ENCODE measurements at places on chromosomes 5 and 9.

GRCh38 chr9:16246785-16247184 lies 623.7 kb downstream of the BNC2 start:
- DNase-seq: no peak

GRCh38 chr5:14397717-14398116 lies 183.9 kb upstream of the OTULINL start:
- no peak for DNase-seq

DNA sequence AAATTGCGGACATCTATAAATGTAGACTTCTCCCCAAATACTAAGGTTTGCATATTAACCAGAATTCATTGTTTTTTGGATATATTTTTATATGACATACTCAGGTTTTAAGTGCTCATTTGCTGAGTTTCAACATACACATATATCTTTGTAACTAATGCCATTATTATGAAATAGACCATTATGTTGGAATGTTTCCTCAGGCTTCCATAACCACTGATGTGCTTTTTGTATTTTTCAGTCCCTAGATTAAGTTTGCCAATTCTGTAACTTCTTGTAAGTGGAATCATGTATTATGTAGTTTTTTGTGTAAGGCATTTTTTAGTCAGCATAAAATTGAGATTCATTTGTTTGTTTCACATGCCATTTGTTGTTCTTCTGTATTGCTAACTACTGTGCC lies 32.1 kb downstream of the HSPA4 start:
- no peak for DNase-seq

- DNase-seq: no peak
These were observed 196.5 kb downstream of the CRB2 start for GRCh38 chr9:123552530-123552929.

GRCh38 chr5:54083245-54083644 lies 227.1 kb downstream of the ARL15 start:
- no peak for DNase-seq

GRCh38 chr5:67315082-67315989 lies 118.7 kb upstream of the CD180 start:
- DNase-seq: no peak

- no peak for DNase-seq
These were observed 1436.0 kb upstream of the NUDT12 start for GRCh38 chr5:104998572-104998971.

GRCh38 chr5:158020555-158021418 lies 161.8 kb upstream of the CLINT1 start:
- no peak for DNase-seq

GRCh38 chr5:90967443-90967842 lies 408.8 kb downstream of the ADGRV1 start:
- DNase-seq: no peak

DNA sequence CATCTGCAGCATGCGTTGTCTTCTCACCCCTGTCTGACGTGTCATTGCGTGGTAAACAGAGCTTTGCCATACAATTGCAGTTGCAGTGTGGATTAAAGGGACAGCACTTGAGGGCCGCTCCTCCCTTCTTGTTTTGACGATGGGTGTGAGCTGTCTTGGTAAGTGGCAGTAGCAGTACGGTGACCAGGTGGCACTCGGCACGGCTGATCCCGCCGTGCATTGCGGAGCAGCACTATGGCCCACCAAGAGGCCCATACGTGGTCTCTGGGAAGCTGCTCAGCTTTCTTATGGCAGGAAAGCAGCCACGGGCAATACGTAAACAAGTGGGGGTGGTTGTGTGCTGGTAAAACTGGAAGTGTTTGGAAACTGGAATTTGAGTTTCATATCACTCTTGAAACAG lies 25.1 kb downstream of the EHMT1 start:
- no peak for DNase-seq

- no peak for DNase-seq
These were observed 69.4 kb upstream of the NFIB start for GRCh38 chr9:14383294-14383693.

DNA sequence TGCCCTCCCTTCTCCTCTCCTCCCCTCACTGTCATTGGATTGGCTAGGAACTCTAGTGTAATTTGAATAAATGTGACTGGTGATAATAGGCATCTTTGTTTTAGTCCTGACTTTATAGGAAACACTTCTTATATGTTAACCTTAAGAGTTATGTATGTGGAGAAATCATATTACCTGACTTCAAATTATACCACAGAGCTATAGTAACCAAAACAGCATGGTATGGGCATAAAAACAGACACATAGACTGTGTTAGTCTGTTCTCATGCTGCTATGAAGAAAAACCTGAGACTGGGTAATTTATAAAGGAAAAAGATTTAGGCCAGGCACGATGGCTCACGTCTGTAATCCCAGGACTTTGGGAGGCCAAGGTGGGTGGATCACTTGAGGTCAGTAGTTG lies 9.4 kb downstream of the MRRF start:
- DNase-seq: no peak

- DNase-seq: no peak
These were observed 26.8 kb upstream of the SLC12A7 start for GRCh38 chr5:1138445-1139245.

DNA sequence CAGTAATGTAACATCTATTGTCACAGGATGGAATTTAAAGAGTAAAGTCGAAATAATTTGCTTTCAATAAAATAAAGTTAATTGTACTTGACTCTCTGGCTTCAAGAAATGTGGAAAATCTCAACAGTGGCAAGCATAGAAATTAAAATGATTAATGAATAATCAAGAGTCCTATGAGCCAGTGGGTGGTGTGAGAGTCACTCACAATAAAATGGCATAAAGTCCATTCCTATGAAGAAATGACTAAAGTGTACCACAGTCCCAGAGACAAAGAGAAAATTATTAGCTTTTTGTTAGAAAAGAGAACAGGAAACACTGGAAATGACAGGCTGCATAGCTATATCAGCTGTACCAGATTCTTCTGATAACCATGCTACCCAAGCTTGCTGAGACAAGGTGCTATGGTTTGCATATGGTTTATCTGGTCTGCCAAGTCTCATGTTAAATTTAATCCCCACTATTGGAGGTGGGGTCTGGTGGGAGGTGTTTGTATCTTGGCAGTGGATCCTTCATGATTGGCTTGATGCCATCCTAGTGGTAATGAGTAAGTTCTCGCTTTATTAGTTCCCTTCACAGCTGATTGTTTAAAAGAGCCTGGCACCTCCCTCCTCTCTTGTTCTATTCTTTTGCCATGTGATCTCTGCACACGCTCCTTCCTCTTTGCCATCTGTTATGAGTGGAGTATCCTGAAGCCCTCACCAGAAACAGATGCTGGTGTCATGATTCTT lies 647.7 kb upstream of the ITGA1 start:
- DNase-seq: no peak

DNA sequence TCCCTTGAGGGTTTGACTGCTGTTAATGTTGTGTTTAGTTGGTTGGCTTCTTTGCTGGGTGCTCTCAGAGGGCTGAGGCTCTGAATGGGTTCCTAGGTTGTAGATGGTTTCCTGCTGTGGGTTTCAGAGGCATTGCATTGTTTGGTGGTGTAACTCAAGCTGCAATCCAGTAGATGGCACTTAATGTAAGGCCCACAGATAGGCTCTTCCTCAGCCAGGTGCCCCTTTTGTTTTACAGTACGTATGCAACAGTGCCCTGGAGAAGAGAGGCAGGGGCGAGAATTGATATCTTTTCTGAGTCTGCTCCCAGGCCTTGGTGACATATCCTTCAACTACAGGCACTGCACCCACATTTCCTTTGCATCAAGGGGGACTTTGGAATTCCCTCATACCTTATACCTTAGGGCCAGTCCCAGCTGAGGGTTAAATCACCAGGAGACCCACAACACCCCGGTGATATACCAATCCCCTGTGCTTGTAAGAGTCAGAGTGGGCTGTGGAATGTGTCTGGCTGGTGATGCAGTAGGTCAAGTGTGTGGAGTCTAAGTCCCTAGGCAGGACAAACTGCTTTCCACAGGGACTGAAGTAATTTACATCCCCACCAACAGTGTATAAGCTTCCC lies 7.0 kb upstream of the UGT3A2 start:
- DNase-seq: peak; percentile 22

DNA sequence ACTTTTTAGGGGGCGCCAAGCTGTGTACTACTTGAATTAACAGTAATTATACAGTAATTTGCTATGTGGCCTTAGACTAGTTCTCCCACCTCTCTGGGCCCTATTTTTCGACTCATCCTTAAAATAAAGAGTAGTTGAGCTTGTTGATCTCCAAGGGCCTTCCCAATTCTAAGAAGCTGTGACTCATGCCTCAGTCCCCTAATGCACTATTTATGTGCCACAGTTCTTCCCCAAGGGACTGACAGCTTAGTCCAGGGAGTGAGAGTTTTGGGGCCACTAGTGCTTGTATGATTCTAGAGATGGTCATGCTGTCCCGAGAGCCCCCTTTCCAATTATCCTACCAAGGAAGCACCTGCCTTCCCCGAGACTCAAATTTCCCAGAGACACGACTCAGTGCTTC lies 149.7 kb downstream of the PAPPA start:
- no peak for DNase-seq

GRCh38 chr5:168612996-168613395 lies 33.8 kb upstream of the PANK3 start:
- no peak for DNase-seq

GRCh38 chr9:69153707-69154521 lies 20.2 kb upstream of the TJP2 start:
- no peak for DNase-seq

- DNase-seq: no peak
These were observed 17.9 kb upstream of the RPS23 start for GRCh38 chr5:82295959-82296531.

DNA sequence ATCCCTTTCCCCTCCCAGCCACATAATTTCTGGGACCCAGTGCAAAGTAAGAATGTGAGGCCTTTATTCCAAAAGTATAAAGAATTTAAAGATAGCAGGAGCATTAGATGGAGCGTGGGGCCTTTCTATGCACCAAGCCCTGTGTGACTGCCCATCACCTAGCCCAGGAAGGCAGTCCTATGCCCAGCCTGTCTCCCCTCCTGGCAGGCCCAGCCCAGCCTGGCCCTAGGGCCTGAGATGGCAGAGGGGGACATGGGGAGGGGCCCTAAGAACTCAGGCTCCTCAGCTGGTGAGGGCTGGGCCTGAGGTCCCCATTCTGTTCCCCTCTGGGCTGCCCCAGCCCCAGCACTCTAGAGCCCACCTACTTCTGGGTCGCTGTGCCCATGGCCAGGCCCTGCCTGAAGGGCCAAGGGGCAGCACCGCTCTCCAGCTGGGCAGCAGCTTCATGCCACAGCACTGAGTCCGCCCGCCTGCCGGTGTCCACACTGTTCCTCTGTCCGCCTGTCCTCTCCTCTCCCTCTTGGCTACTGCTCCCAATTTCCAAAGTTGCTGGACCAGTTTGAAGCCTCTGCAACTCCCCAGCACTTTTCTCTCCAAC lies 995 bp upstream of the SLC23A1 start:
- DNase-seq: no peak

GRCh38 chr5:133977858-133978257 lies 9.4 kb upstream of the C5orf15 start:
- no peak for DNase-seq

- no peak for DNase-seq
These were observed 60.9 kb downstream of the ARHGEF28 start for GRCh38 chr5:73686912-73687311.

DNA sequence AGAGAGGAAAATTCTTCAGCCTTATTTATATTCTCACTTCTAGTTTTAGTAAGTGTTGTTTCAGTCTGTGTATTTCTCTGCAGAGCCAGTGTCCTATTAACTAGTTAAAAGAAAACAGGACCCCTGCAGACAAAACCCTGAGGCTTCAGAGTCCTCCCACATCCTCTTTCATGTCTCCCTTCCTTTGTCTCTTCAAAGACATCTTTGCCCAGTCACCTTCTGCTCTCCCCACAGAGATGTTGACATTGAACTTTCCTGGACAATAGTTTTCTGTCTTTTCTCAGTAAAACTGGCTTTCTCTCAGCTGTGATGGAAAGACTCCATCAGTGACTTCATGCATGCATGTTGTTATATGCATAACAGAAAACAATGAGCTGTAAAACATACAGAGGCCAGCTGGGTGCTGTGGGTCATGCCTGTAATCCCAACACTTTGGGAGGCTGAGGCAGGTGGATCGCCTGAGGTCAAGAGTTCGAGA lies 20.2 kb downstream of the GRAMD2B start:
- DNase-seq: peak; percentile 58

DNA sequence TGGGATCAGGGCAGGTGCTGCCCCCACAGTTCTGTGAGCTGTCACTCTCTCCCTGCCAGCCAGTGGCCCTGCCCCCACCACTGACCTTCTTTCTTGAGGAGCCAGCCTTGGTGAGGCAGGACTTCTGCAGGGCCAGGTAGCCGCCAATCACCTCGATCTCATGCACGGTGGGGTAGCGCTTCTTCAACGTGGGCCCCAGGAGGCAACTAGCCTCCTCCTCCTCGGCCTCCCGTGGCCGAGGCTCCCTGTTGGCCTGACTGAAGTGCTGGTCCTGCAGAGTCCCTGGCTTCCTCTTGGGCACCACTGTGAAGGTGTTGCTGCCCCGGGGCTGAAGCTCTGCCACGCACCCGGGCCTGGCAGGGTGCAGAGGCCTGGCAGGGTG lies 1.6 kb downstream of the TPRN start:
- no peak for DNase-seq

- DNase-seq: no peak
These were observed 40.2 kb upstream of the PHF2 start for GRCh38 chr9:93536167-93536566.

DNA sequence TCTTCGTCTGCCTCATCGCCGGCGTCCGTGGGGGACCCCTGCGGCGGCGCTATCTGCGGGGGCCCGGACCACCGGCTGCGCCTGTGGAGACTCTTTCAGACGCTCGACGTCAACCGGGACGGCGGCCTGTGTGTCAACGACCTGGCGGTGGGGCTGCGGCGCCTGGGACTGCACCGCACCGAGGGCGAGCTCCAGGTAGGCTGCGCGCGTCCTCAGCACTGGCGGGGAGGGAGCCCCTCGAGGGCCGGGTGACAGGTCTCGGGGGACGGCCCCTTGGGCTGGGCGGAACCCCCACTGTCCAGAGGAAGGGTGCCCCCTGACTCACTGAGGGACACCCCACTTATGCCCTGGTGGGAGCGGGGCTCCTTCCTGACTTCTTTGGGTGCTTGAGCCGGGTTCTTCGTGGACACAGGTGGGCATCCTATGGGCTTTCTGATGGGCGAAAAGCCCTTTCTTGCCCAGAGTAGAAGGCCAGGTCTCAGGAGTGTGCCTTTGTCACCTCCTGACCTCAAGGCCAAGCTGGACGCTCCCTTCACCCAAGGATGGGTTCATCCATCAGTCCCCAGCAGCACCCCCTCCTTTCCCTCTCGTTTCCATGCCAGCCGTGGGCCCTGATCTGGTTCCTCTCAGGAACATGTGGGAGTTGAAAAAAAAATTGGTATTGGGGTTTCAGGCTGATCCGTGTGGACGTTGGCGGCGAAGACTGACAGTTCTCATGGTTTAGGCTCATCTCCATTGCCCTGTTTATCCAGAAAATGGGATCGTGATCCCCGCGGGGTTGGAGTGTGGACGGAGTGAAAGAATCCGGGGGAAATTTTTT lies 564 bp downstream of the SLC25A25 start:
- no peak for DNase-seq

- DNase-seq: no peak
These were observed 173.1 kb upstream of the ANKRD55 start for GRCh38 chr5:56406221-56406620.

- DNase-seq: no peak
These were observed 123.6 kb downstream of the ADCY2 start for GRCh38 chr5:7519564-7519963.
